ENCODE measurements at places on chromosomes 1 and 21.

- H3K36me3 ChIP-seq, result no peaks in the 10 kb centered on the region
- no peak overlapping the region for H3K27ac ChIP-seq
- DNase-seq, result no peak
- no peaks in the 10 kb centered on the region for H3K27me3 ChIP-seq
- H3K4me1 ChIP-seq, result no peaks in the 10 kb centered on the region
Measured at GRCh38 chr1:98103617-98104285, 182.9 kb upstream of the DPYD start.

DNA sequence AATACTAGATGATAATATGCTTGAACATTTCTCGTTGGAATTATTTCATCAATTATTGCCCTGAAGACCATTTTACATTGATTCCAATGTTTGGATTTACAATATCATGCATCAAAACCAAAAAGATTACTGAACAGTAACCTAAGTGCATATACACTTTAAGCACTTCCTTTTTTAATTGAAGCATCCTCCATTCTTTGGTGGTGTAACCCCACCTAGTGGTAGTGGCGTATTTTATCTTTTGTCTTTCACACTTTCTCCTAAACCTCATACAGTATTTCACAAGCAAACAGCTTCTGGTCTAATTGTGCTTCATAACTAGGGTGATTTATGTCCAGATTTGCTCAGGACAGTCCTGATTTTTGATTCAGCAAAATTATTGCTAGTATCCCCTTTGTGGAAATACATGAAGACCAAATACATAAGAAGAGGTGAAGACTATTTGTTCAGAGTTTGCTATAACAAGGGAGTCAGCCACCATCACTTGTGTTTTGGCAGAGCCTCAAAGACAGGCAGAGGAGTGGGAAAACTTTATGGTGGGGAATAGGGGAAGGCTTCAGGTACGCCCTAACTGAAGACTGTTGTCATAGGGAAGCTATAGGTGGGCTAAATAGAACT is 3.4 kb upstream of the NVL start:
- H3K36me3 ChIP-seq, result no peaks in the 10 kb centered on the region
- H3K4me3 ChIP-seq, result no peak overlapping the region
- no peaks in the 10 kb centered on the region for H3K4me1 ChIP-seq
- H3K27me3 ChIP-seq, result no peaks in the 10 kb centered on the region
- DNase-seq, result no peak

GRCh38 chr1:119595606-119596005 is 52.5 kb downstream of the ZNF697 start:
- H3K4me1 ChIP-seq, result no peaks in the 10 kb centered on the region
- no peak overlapping the region for H3K4me3 ChIP-seq

DNA sequence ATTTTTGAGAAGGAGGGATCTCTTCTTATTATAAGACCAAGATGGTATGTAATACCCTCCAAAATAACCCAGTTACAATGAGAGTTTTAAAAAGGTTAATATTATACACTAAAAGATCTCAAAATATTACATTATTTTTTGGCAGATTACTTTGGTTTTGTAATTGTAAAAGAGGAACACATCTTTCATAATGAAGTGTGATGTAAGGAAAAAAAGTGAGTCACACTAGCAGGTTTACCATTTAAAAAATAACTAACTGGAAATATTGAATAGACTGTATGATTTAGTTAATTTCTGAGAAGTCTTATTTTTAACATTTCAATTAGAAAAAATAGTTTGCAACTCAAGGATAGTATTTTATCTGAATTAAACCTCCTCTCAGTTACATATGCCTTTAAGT is 1.1 kb downstream of the F5 start:
- DNase-seq, result no peak
- peaks cover 28% of the 10 kb centered on the region for H3K27me3 ChIP-seq
- peaks cover 3% of the 10 kb centered on the region for H3K4me1 ChIP-seq
- H3K36me3 ChIP-seq, result no peaks in the 10 kb centered on the region
- H3K4me3 ChIP-seq, result no peak overlapping the region

- peaks cover 10% of the 10 kb centered on the region for H3K36me3 ChIP-seq
- no peaks in the 10 kb centered on the region for H3K4me1 ChIP-seq
- H3K4me3 ChIP-seq, result no peak overlapping the region
- H3K27ac ChIP-seq, result no peak overlapping the region
- H3K27me3 ChIP-seq, result no peaks in the 10 kb centered on the region
Measured at GRCh38 chr1:155016231-155016831, 13.7 kb downstream of the ZBTB7B start.

- no peak for DNase-seq
- H3K4me3 ChIP-seq, result no peak overlapping the region
- H3K36me3 ChIP-seq, result peaks cover 3% of the 10 kb centered on the region
- no peaks in the 10 kb centered on the region for H3K27me3 ChIP-seq
- H3K27ac ChIP-seq, result peak overlapping the region; percentile 86
- H3K4me1 ChIP-seq, result peaks cover 4% of the 10 kb centered on the region
Measured at GRCh38 chr1:16927711-16928485, 6.2 kb downstream of the CROCC start.

Data from endodermal cell (in vitro differentiated cells).